ENCODE measurements at places on chromosomes 7 and 10.
A peak's percentile ranks its signal among the peaks of the same experiment; 100 is the strongest.

DNA sequence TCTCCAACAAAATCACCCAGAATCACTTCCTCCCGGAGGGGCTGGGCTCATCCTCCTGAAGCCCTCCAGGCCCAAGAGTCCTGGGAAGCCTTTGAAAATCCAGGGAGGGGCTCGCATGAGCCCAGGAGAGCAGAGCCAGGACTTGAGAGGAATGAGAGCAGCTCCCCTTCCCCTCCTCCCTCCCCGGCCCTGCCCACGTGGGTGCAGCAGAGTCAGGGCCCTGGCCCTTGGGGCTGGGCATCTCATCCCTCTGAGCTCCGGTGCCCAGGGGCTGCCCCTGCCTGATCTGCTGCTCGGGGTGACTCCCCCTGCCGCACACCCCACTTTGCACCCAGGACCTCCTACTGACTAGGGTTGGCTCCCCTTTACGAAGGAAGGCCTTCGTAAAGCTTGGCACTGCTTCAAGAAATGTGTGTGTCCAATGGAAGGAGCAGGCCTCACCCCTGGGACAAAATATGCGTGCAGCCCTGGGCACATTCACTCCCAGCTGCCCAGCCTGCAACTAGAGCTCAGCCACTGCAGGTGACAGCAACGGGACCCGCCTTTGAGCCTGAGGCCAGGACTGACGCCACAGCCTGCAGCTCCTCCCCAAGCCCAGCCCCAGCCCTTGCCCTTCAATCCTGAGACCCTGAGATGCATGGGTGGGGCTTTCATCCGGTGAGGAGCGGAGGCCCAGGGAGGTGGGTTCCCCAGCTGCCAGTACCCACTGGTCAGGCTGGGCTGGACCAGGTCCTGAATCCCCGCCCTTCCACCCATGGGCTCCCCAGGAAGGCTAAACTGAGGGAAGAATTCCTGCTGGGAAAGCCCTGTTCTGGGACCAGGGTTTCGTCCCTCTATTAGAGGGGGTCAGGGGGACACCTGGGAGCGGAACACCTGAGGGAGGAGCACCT, 21.8 kb downstream of the PWWP2B start:
- H3K4me3 ChIP-seq = no peak overlapping the region
- no peak for DNase-seq
- H3K4me1 ChIP-seq = no peaks in the 10 kb centered on the region
- H3K36me3 ChIP-seq = no peaks in the 10 kb centered on the region
- H3K27ac ChIP-seq = no peak overlapping the region

DNA sequence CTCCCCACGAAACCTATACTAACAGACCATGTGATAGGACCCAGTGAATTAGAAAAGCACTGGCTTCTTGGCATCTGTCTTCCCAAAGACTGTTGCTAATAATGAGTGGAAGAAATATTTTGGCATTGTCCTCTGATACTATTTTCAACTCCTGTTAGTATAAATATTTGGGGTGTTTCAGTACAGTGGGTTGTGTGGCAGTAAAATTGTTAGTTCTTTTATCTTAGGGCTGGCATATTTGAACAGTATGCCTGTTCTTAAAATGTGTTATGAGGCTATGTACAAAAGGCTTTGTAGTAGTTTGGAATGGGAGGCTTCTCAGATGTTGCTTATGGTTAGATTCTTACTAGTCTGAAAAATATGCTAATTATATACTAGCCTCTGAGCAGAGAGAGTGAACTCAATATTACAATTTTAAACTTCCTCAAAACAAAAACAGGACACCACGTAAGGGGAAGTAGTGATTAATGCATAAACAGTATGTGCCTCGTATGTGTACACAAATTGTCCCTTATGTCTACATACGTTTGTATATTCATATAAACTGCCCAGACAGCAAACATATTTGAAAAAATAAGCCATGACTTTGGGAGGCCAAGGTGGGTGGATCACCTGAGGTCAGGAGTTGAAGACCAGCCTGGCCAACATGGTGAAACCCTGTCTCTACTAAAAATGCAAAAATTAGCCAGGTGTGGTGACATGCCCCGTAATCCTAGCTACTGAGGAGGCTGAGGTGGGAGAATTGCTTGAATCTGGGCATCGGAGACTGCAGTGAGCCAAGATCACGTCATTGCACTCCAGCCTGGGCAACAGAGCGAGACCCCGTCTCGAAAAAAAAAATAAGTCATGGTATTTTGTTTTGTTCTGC, 115.4 kb downstream of the ARID5B start:
- peak overlapping the region; percentile 35 for H3K27ac ChIP-seq
- H3K27me3 ChIP-seq = no peaks in the 10 kb centered on the region
- H3K4me3 ChIP-seq = no peak overlapping the region
- no peak for DNase-seq

- H3K27ac ChIP-seq = no peak overlapping the region
- DNase-seq = no peak
- no peaks in the 10 kb centered on the region for H3K36me3 ChIP-seq
These were observed 226.5 kb downstream of the NEBL start for GRCh38 chr10:20670579-20670978.

- no peak overlapping the region for H3K4me3 ChIP-seq
- no peaks in the 10 kb centered on the region for H3K4me1 ChIP-seq
- DNase-seq = no peak
- no peaks in the 10 kb centered on the region for H3K36me3 ChIP-seq
- H3K27ac ChIP-seq = no peak overlapping the region
These were observed 737.1 kb downstream of the PHTF2 start for GRCh38 chr7:78535655-78536054.

- no peak overlapping the region for H3K4me3 ChIP-seq
- no peak for DNase-seq
- H3K4me1 ChIP-seq = no peaks in the 10 kb centered on the region
- H3K27me3 ChIP-seq = no peaks in the 10 kb centered on the region
These were observed 162.3 kb downstream of the SKIDA1 start for GRCh38 chr10:21363092-21363730.

- no peaks in the 10 kb centered on the region for H3K36me3 ChIP-seq
- H3K4me1 ChIP-seq = no peaks in the 10 kb centered on the region
- H3K27ac ChIP-seq = no peak overlapping the region
- no peak for DNase-seq
These were observed 276.9 kb downstream of the DNAJB6 start for GRCh38 chr7:157613575-157614322.

- DNase-seq = no peak
- no peak overlapping the region for H3K4me3 ChIP-seq
- H3K36me3 ChIP-seq = no peaks in the 10 kb centered on the region
- no peak overlapping the region for H3K27ac ChIP-seq
- H3K4me1 ChIP-seq = no peaks in the 10 kb centered on the region
These were observed 69.7 kb downstream of the CD36 start for GRCh38 chr7:80708123-80708522.

- H3K4me3 ChIP-seq = peak overlapping the region; percentile 10
- no peaks in the 10 kb centered on the region for H3K36me3 ChIP-seq
- H3K4me1 ChIP-seq = peaks cover 5% of the 10 kb centered on the region
- no peak overlapping the region for H3K27ac ChIP-seq
- peak; percentile 59 for DNase-seq
These were observed 6.1 kb downstream of the GSTO2 start for GRCh38 chr10:104274762-104275721.

- DNase-seq = peak; percentile 52
- H3K27me3 ChIP-seq = no peaks in the 10 kb centered on the region
- H3K4me3 ChIP-seq = peak overlapping the region; percentile 14
- no peak overlapping the region for H3K27ac ChIP-seq
- no peaks in the 10 kb centered on the region for H3K4me1 ChIP-seq
- H3K36me3 ChIP-seq = no peaks in the 10 kb centered on the region
These were observed 65.7 kb downstream of the VWA2 start for GRCh38 chr10:114304571-114305421.

DNA sequence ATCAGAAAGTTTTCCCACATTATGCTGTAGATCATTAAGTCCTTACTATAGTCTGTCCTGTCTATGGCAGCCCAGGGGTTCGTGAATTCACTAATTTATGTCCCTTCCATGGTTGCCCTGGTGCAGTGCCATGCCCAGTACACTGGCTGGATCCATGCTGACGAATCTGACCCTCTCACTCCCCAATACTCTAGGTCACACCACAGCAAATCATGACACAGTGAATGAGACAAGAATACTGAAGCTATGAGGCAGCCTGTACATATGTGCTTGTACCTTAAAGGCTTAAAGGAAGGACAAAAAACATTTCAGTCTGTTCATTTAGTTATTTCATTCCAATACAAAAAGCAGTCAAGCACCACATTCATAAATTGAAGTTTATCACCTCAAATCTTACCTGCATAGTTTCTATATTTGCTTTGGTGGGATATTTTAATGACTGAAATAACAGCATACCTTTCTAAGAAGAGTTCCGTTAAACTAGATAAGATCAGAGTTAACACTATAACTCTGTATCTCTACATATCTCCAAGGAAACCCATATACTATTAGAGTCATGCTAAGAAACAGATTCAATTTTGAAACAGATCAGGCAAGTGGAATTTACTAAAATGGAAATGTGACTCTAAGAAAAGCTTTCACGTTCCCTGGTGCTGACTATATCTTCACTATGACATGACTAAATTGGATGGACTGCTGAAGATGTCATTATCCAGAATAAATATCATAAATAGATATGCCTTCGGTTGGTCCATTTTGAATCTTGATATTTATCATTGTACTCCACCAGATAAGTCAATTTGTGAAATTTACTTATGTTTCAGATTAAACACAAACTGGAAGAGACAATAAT, 36.7 kb downstream of the OSBPL3 start:
- H3K27ac ChIP-seq = no peak overlapping the region
- H3K4me1 ChIP-seq = no peaks in the 10 kb centered on the region
- H3K27me3 ChIP-seq = no peaks in the 10 kb centered on the region
- no peak overlapping the region for H3K4me3 ChIP-seq
- no peaks in the 10 kb centered on the region for H3K36me3 ChIP-seq

Measured in right lobe of liver (tissue), 6 donors.